ENCODE measurements at places on chromosomes 16 and 17.

DNA sequence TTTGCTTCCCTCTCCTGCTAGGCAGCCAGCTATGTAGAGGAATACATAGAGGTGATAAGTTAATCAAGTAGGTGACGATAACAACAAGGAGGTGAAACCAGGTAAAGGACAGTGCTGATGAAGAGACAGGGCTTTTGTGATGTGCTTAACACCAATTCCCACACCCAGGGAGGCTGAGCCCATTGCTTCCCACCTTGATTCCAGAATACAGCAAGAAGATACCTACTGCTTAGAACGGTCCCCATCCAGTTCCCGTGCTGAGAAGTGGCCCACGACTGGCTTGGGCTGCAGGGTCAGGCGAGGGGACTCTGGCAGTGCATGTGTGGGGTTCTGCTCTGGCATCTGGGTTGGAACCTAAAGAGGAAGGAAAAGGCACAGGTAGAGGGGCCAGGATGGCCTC is 16.1 kb upstream of the GFAP start:
- no peak for DNase-seq

DNA sequence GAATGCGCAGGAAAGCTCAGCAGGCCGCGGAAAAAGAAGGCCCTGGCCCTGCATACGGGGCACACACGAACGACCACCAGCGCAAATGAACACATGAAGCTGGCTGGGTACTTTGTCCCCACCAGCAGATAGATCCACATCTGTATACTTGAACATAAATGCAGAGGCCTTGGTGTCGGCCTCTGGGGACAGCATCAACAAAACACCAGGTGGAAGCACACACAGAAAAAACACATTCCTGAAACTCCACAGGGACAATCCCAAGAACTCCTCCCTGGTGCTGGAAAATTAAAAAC is 606 bp upstream of the ZBTB4 start:
- DNase-seq, result no peak

GRCh38 chr17:78875363-78876093 is 27.5 kb downstream of the CEP295NL start:
- DNase-seq, result no peak

- no peak for DNase-seq
These were observed 18.7 kb upstream of the BEAN1 start for GRCh38 chr16:66408163-66409048.

DNA sequence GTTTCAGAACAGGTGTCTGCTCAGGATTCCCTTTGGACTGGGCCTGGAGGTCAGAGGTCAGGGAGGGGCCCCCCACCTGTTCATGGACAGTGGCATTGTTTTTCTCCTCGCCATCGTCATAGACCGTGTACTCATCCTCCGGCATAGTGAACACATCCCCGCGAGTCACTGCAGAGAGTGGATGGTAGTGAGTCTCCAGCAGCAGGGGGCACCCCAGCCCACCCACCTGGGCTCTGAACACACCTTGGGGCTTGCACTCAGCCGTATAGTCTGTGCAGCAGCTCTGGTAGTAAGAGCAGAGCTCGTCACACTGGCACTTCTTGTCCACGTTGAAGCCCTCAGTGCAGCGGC is 448 bp downstream of the VTN start:
- DNase-seq, result no peak

DNA sequence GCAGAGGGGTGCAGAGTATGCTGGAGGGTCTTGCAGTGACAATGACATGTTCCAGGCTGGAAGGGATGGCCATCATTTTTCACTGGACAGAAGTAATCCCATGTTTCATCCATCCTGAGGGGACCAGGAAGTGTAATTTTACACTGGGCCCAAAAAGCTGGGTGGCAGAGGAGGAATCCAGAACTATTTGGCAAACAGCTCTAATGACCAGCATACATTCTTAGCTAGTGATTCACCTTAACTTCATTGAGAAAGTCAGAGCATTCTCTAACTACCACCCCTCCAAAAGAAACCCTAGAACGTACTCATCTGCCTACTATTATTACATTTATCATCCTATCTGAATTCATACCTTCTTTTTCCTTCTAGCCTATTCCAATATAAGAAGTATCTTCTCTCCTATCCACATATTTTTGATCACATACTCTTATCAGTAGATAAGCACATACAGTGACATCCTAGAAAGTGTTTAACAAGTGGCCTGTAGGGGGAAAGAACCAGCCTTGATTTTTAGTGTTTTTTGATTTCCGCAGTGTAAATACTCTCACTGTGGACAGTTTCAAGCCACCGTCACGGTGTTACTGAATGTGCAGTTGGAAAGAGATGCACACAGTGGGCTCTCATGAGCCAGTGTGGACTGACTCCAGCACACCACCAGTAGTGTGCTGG is 118.1 kb downstream of the FTO start:
- no peak for DNase-seq
